ENCODE measurements at places on chromosomes 12 and 14.

- no peak for DNase-seq
These were observed 67.0 kb downstream of the SDR9C7 start for GRCh38 chr12:56867216-56867615.

DNA sequence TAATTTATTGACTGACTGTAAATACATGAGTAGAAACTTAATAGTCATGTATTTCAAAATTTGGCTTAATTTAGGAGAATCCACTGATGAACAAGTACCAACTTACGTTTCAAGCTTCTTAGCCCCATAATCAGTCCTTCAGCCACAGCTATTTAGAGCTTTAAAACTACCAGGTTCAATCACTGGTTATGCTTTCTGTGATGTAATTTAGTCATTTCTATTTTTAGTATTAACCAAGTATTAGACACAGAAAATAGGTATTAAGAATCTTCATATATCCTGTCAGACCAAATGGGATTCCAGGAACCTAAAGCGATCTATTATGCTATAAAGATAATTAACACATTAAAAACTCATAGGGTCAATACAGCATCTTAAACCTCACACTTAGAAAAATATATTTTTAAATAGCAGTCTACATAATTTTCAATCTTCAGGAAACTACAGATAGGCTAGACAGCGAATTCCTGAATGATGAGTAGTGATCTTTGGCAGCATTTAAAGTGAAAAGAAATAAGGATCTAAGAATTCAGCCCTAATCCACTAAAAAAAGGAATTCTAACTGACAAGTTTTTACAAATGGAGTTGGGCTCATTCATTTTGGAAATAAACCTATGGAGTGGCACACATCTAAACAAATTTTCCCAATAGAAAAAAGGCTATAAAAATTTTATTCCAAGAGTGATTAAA is 51.5 kb downstream of the ZC3H14 start:
- no peak for DNase-seq

- no peak for DNase-seq
These were observed 48.9 kb upstream of the DYRK2 start for GRCh38 chr12:67599691-67600090.

GRCh38 chr14:59159169-59159568 is 29.3 kb upstream of the DAAM1 start:
- no peak for DNase-seq

- DNase-seq, result no peak
These were observed 10.9 kb upstream of the GSC start for GRCh38 chr14:94780536-94781399.

DNA sequence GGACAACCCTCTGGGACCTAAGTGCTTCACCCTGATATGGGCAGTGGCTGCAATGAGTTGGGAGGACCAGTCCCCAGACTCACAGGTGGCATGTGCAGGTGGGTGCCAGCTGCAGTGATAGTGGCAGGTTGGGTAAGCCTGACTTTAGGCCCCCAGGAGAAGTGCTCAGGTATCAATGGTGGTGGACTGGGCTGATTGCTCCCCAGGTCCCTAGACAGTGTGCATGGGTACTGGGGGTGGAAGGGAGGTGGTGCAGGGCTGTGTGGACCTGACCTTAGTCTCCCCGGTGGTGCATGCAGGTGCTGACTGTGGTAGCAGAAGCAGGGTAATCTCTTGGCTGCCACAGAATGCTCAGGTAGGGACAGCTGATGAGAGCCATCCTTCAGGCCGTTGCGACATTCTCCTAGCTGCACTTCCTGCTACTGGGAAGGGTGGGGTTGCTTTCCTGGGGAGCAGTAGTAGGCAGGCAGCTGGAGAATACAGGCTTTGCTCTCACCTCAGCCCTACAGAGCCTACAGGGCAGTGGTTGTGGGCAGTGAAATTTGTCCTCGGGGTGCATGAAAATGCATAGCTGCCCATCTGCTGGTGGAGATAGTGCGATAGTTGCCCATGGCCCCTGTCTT is 33.3 kb upstream of the CCND2 start:
- DNase-seq, result no peak

DNA sequence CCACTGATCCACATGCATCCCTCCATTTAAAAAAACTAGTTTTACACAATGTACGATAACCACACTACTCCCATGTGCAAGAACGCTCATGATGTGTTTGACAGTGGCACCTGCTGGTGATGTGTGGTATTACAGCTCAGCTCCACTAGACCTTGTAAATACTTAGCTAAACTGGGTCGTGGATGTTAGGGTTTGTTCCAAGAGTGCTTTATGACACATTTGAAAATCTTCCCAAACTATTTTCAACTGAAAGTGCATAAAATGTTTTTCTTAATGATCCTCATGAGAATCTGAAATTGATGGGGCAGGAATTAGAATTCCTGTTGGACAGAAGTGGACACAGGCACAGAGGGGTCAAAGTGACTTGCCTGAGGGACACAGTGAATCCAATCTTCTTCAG is 99.2 kb downstream of the SCARB1 start:
- DNase-seq, result no peak

GRCh38 chr12:204261-204678 is 9.7 kb downstream of the SLC6A12 start:
- DNase-seq, result no peak

- DNase-seq, result no peak
These were observed 71.9 kb downstream of the CRACR2A start for GRCh38 chr12:3680919-3681594.

DNA sequence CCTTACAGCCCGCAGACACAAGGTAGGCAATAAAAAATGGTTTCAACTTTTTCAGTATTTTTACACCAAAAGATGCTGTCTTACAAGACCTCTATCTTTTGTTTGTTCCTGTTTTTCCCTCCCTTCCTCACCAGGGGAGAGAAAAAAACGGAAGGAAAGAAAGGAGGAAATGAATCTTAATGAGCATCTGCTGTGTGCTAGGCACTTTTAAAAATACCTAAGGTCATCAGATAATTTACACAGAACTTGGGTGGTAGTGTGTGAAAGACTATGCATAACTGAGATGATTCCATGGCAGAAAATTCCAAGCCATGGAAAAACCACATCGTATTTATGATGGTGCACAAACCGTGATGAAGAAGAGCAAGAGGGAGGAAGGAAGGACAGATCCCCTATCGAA is 121.2 kb downstream of the DIP2B start:
- DNase-seq, result no peak

GRCh38 chr12:112303004-112303403 is 79.2 kb downstream of the HECTD4 start:
- DNase-seq, result peak; percentile 37

DNA sequence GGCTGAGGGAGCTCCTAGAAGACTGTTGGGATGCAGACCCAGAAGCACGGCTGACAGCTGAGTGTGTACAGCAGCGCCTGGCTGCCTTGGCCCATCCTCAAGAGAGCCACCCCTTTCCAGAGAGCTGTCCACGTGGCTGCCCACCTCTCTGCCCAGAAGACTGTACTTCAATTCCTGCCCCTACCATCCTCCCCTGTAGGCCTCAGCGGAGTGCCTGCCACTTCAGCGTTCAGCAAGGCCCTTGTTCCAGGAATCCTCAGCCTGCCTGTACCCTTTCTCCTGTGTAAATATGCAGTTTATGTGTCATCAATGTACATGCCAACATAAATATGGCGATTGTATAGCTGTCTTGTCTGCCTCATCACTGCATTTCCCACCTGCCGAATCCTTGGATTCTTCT is 7.5 kb downstream of the AMHR2 start:
- no peak for DNase-seq

- no peak for DNase-seq
These were observed 85.6 kb downstream of the FOXN3 start for GRCh38 chr14:89331398-89331797.
